ENCODE measurements at places on chromosomes 1 and 21.
A peak's percentile ranks its signal among the peaks of the same experiment; 100 is the strongest.

GRCh38 chr1:32798679-32799416 is 18.3 kb downstream of the YARS1 start:
- DNase-seq, result no peak

DNA sequence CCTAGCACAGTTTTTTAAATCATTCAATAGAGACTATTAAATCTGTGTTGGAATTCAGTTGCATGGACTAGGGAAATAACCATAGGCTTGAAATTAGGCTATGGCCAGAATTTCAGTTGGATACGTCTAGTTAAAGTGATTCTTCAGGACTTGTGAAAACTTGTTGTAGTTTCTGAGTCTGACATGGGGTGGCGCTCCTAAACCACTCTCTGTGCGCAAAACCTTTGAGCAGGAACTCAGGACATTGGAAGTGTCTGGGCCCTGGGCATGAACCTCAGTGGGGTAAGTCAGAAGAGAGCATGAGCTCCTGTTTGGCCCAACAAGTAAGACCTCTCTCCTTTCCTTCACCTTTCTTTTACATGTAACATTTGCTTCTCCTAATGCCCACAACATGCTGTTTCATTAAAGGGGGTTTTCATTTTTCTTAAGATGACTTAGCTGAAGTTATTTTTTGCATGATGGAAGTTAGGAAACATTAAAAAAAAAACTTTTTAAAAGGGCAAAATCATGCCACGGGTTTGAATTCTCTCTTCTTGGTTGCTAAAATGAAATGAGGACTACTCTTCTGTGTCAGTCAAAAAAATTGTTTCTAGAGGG is 17.1 kb upstream of the CCDC190 start:
- peak; percentile 53 for DNase-seq

GRCh38 chr21:15301014-15301413 is 236.2 kb upstream of the NRIP1 start:
- no peak for DNase-seq

- DNase-seq, result no peak
These were observed 12.7 kb downstream of the UBE2J2 start for GRCh38 chr1:1260843-1261560.
